PC-9 (cell line): ENCODE measurements at places on chromosomes 7 and 10. TPM values are rescaled to one million over a fixed set of nuclear protein-coding genes. Genes with fewer than 3 reads are reported as not detected.

- no peak for DNase-seq
Measured at GRCh38 chr10:116080553-116080952, 192.5 kb downstream of the GFRA1 start.

GRCh38 chr10:100742936-100743335 is 2.4 kb upstream of the PAX2 start:
- DNase-seq, result no peak

Gene GPR85
- 0.30 and 0.65 TPM in 2 replicates for total RNA-seq

DNA sequence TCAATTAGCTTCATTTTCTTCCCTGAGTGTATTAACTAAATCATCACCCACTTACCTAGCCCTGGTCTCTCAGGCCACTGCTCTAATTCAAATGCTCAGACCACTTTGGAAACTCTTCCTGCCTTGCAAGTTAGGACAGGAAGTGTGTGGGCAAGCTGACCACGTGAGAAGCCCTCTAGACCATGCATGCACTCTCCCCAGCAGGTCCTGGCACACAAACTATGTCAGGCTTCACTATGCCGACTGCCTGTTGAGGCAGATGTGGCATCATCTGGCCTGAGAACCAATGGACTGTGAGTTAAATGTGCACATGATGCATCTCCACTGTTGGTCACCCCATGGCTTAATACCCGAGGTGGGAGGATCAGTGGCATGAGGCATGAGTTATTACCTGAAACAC is 439.6 kb downstream of the GRID1 start:
- no peak for DNase-seq

- DNase-seq, result no peak
Measured at GRCh38 chr10:97494863-97495506, 3.2 kb downstream of the MMS19 start.

Gene MGMT
- 21.2 and 28.1 TPM in 2 replicates for total RNA-seq

Gene HGF
- total RNA-seq, result not detected in 2 replicates

- no peak for DNase-seq
Measured at GRCh38 chr7:42932811-42933591, 825 bp downstream of the MRPL32 start.

Gene C7orf57
- total RNA-seq, result 0.90 and 2.5 TPM in 2 replicates

Gene MUC12
- 1.4 and 3.8 TPM in 2 replicates for total RNA-seq

Gene FAM20C
- total RNA-seq, result 31.0 and 34.0 TPM in 2 replicates

- DNase-seq, result no peak
Measured at GRCh38 chr7:139249179-139249810, 18.3 kb downstream of the UBN2 start.

DNA sequence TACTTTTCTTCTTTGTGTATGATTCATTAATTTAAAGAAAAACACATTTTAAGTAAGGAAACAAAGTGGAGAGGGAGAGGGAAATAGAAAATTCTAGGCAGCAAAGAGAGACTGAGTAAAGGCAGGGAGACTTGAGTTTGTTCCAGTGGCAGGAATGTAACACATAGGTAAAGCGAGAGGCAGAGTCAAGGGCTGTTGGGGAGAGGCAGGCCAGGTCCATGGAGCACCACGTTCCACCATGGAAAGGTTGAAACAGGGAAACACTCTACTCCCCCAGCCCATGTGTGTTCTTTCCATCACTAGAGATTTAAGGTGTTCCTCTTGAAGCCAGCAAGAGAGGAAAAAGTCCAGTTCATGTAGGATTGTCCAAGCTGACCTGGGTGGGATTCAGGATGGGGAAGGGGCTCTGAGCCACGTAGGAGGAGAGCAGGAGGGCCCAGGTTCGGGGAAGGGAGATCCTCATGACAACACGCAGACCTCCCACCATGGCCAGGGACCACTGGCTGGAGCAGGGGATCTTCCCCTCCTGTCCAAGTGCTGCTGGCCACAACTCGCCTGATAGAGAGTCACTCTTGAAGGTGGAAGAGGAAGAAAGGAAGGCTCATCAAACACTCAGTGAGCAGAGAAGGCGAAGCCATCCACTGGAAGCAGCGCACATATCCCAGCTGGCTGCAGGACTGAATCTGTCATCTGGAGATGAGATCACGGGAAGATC is 666.4 kb upstream of the MKI67 start:
- no peak for DNase-seq

DNA sequence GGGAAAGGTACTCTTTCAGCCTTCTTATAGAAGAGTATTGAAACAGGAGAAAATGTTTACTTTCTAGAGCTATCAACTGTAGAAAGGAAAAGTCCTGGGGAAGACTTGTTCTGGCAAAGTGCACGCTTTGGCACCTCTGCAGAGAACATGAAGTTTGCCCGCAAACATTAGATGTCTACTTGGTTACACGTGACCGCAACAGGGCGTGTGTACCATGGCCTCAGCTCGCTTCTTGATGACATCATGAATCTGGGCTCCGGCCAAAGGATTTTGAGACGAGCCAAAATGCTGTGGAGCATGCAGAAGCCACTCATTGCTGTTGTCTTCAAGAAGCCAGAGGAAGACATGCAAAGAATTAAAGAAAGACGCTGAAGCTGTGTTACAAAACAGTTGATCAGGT is 8.6 kb upstream of the TAS2R60 start:
- no peak for DNase-seq

- DNase-seq, result no peak
Measured at GRCh38 chr10:100888957-100889356, 23.8 kb upstream of the SLF2 start.

- DNase-seq, result no peak
Measured at GRCh38 chr7:140024585-140024984, 38.2 kb downstream of the PARP12 start.

GRCh38 chr10:119776536-119776935 is 50.7 kb downstream of the INPP5F start:
- DNase-seq, result no peak

Gene C10orf53
- total RNA-seq, result not detected in 2 replicates

GRCh38 chr7:137036768-137037167 is 168.3 kb downstream of the CHRM2 start:
- DNase-seq, result no peak

Gene ACTR3C
- total RNA-seq, result 24.1 and 34.5 TPM in 2 replicates

DNA sequence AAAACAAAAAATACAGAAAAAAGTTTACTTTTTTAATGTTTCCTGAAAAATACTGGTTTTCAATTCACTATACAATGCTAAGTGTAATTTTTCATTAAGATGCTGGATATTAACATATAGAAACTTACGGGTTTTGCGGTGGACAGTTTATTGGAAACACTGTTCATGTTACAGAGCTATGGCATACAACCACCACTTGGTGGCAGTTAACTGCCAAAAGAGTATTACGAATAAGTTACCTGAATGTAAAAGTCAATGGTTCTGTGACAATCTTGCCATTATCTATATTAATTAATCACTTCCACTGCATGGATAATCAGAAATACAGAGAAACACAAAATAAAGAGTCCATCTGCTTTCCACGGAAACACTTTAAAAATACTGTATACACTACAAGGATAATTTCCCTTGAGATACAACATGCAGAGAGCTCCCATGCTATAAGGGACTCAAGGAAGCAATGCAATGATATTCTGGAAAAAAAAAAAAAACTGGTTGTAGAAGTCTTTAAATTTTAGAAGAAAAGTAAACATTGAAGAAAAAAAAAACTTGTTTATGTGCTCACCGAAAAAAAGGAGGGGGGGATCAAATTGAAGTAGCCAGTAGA is 97.0 kb downstream of the TPK1 start:
- no peak for DNase-seq

GRCh38 chr10:47349516-47349915 is 1.4 kb downstream of the RBP3 start:
- no peak for DNase-seq

GRCh38 chr10:31042670-31043069 is 11.0 kb upstream of the ZNF438 start:
- no peak for DNase-seq

- DNase-seq, result no peak
Measured at GRCh38 chr7:31358467-31358866, 17.9 kb upstream of the NEUROD6 start.

DNA sequence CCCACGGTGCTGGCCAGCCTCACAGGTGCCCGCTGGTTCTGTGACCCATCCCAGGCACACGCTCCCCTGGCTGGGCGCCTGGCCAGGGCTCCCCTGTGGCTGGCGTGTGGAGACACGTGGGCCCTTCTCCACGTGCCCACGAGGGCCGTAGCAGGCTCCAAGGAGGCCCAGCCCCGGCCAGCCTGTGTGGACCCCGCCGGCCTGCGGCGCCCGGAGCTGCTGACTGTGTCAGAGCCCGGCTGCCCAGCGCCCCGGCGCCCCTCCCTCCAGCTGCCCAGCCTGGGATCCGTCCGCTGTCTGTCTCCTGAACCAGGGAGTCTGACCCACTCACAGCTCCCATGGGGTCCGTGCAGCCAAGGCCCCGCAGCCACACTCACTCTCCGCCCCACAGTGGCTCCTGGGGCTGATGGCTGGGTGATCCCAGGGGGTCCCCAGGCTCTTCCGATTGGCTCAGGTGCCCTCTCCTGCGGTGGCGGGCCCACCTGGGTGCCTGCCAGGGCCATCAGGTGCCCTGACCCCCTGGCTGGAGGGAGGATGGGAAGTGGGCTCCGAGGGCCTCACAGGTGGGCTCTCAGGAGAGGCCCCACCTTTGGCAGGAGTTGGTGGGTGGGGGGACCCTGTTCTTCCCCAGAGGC is 9.6 kb downstream of the TMEM184A start:
- no peak for DNase-seq

DNA sequence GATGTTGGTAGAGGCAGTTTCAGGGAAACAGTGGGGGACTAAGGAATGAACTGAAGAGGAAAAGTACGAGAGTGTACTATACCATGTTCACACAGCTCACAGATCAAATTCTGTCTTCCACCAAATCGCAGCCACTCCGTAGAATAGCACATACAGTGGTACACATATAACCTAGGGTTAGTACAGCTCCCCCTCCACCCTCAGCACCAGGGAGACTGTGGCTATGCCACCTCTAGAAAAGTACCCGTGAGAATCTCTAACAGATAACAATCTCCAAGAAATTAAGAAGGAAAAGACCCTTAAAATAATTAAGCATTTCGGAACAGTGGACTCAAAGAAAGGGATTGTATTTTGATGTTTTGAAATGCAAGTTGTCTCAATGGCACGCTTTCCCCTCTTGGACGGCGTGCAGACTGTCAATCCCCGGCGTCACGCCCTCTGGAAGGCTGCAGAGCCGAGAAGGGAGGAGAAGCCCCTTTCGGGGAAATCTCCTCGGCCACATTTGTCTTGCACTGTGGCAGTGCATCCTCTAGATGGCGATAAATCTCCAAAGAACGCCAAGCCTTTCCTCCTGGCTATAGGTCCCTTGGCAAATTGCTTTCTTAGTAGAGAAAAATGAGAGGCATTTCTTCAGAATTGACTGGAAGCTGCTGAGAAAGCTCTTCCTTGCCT is 345.0 kb downstream of the REEP3 start:
- DNase-seq, result no peak
